ENCODE measurements at places on chromosomes 7 and 10. TPM values are rescaled to one million over a fixed set of nuclear protein-coding genes. Genes with fewer than 3 reads are reported as not detected.

Gene PRPS1L1
- total RNA-seq: not detected

Gene SRPK2
- total RNA-seq: 57.8 TPM

Gene NKX6-2
- total RNA-seq: not detected

Gene CLDN3
- total RNA-seq: not detected

Data from A673 (cell line).